Activated naive CD4-positive, alpha-beta T cell treated with Interleukin-2 at 50 U/mL for 16 hours (primary cell): ENCODE measurements at places on chromosomes 7 and 10.

- DNase-seq, result no peak
Measured at GRCh38 chr10:69418052-69418752, 1.5 kb upstream of the TACR2 start.

DNA sequence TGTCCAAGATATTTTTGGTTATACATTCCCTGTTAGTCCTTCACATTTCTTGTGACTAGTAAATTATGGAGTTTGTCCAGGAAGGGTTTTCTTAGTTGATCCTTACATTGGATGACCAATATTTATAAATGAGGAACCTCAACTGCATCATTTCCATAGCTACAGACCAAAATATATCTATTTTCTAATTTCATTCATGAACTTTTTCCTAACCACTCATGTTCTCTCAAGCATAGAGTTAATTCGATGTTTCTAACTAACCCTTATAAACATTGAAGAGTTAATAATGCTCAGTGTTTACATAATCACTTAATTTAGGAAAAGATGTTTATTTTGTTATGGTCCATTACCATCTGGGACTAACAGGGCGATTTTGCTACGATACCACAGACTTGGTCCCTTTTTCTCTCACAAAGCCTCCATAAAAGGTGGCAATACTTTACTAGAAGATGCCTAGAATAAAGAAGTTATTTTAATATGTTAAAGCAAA lies 591.0 kb downstream of the MAGI2 start:
- no peak for DNase-seq

DNA sequence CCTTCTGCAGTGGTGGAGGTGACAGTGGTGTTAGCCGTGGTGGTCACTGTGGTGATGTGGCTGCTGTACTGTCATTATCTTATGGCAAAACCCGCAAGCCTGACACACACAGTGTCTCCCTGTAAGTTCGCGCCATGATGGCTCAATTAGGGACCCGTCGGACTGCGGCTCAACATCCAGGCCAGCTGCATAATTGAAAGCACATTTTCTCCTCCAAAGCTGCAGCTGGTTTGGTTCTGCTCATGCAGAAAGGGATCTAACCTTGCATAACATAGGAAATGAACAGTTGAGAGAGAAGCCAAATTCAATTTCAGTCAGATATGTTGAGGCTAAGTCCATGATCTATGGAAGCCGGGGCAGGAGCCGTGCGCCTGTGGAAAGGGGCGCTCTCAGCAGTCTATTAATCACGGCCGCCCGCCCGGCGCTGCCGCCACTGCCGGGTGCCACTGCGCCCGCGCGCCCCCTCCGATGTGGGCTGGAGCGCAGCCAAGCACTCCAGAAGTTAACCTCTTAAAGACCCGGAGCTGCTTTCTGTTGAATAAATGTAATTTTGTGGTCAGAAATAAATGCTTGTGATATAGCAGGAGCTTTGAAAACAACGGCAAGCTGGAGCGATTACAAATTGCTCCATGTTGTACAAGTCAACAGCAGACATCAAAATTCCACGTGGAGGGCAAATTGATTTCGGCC lies 227.7 kb downstream of the CUX1 start:
- no peak for DNase-seq

DNA sequence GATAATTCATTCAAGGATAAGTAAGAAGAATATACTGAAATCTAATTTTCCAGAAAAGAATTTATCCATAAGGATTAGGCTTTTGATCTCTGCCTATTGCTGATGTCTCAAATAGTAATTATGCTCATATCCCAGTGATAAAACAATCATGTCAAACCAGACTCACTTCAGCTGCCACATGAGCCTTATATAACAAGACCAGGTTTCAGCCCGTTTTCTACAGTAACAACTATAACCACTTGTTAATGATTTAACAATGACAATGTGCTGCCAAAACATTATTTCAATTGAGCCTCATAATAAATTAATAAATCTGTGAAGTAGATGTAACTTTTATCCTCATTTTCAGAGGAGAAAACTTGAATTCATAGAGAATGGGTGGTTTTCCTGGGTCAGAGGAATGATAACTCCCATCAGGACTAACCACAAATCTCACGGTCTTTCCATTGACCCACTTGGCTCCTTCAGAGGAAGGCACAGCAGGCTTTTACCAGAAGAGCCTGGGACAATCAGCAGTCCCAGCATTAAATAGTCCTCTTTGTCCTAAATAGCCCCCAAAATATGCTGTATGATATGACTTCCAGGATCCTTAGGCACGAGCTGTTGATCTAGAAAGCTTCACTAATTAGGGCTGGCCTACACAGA lies 42.5 kb upstream of the SLIT1 start:
- no peak for DNase-seq

GRCh38 chr10:113921561-113922370 lies 67.3 kb downstream of the NHLRC2 start:
- DNase-seq, result no peak

GRCh38 chr7:1854866-1855724 lies 185.0 kb downstream of the ELFN1 start:
- DNase-seq, result no peak

- DNase-seq, result no peak
Measured at GRCh38 chr7:55172161-55172560, 153.3 kb downstream of the EGFR start.

DNA sequence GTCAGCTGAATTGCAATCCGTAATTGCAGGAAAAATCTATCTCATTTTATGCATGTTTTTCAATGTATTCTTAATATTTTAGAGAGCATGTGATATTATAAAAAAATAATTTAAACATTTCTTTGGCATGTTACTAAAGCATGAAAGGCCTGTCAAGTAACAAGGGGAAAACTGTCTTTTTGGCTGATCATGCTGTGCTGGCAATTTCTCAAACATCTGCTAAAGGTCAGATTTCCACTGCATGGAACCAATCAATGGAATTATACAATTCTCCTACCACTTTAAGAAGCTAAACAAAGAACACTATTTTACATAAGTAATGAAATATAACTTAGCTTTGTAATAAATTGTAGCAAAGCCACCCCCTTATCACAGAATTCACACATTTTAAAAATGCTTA lies 49.4 kb downstream of the JMJD1C start:
- DNase-seq, result no peak
